ENCODE measurements at places on chromosomes 1 and 21.
A peak's percentile ranks its signal among the peaks of the same experiment; 100 is the strongest.

DNA sequence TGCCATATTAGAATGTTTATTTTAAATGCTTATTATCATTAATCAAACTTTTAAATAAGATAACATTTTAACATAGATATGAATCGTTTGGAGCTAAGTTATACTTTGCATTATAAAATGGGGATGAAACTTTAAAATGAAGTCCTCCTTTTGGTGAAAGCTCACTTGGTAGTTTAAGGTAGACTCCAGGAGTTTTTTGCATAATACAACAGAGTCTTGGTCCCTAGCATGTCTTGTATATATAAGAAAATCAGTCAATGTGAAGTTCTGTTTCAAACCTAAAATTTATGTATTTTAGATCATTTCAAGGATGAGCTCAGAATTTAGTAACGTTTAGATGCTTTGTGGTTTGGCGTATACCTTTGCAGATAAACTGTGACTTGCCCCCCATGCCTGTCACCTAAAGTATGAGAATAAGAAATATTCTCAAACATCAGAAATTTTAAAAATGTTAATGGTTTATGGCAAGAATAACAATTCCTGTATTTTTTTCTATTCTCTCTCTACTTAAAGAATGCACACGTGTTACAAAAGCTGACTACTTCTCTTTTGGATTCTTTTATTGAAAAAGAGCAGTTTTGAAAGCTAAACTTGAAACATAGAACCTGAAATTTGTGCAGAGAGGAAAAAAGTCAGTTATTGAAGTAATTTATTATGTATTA, 3.8 kb downstream of the NFIA start:
- no peak for DNase-seq

GRCh38 chr1:5740450-5740849, 251.8 kb downstream of the NPHP4 start:
- DNase-seq = no peak

DNA sequence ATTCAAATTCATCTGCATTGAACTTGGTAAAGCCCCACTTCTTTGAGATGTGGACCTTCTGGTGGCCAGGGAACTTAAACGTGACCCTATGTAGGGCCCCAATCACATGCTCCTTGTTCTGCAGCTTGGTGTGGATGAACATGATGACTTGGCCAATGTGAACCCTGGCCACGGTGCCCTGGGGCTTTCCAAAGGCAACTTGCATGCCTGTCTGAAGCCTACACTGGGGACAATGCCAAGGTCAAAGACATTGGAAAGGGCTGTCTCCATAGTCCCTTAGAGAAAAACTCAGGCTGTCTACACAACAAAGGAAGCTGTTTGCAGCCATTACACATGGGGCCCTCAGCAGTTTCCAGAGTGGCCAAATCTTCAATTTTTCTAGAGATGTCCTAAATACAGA, 8.9 kb upstream of the VPS13D start:
- no peak for DNase-seq

GRCh38 chr1:82565546-82565945, 764.8 kb downstream of the ADGRL2 start:
- no peak for DNase-seq

- peak; percentile 74 for DNase-seq
These were observed 18.8 kb downstream of the PTPRC start for GRCh38 chr1:198657550-198658064.
